RWPE1 (cell line): ENCODE measurements at places on chromosomes 6 and 20.

- no peak for DNase-seq
These were observed 1.4 kb upstream of the AAR2 start for GRCh38 chr20:36234771-36235320.

GRCh38 chr20:16744178-16744807 lies 3.9 kb upstream of the OTOR start:
- DNase-seq: no peak

- no peak for DNase-seq
These were observed 7.9 kb downstream of the RNF24 start for GRCh38 chr20:4007383-4008025.

GRCh38 chr20:62363920-62364851 lies 2.9 kb downstream of the LAMA5 start:
- DNase-seq: no peak
